ENCODE measurements at places on chromosomes 4 and X.

GRCh38 chr4:48704091-48704802 lies 75.8 kb downstream of the FRYL start:
- DNase-seq, result no peak

GRCh38 chr4:30844861-30845582 lies 124.9 kb downstream of the PCDH7 start:
- DNase-seq, result no peak

DNA sequence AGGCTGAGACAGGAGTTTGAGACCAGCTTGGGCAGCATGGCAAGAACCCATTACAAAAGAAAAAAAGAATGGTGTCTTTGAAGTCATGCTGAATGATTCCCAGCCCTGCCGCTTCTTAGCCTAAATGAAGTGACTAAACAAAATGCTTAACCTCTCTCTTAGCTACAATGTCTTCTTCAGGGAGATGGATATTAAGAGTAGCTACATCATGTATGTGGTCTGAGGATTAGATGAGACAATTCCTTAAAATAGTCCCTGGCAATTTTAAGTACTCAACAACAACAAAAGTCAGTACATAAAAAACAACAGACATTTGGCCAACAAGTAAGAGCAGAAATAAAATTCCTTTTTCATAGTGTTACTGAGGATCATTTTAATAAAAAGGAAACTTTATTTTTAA lies 64.3 kb upstream of the COX18 start:
- DNase-seq, result no peak

- DNase-seq, result no peak
These were observed 345.1 kb upstream of the HS3ST1 start for GRCh38 chr4:11773798-11774197.

GRCh38 chr4:136516371-136516770 lies 1015.9 kb downstream of the PCDH18 start:
- no peak for DNase-seq

DNA sequence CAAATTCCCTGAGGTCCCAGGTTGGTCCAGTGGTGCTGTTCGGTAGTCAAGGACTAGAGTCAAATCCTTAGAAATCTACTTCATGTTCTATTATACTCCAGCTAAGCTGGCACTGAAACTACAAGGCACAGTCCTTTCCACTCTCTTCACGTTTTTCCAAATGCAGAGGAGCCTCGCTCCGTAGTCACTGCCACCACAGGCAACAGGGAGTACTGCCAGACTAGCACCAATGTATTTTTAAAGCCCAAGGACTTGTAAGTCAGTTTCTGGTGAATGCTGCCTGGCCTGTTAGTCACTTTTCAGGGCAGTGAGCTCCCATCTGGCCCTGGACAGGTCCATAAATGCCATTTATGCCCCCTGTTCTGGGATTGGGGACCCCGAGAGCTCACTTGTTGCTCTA lies 323.5 kb downstream of the FAM47A start:
- DNase-seq, result no peak

DNA sequence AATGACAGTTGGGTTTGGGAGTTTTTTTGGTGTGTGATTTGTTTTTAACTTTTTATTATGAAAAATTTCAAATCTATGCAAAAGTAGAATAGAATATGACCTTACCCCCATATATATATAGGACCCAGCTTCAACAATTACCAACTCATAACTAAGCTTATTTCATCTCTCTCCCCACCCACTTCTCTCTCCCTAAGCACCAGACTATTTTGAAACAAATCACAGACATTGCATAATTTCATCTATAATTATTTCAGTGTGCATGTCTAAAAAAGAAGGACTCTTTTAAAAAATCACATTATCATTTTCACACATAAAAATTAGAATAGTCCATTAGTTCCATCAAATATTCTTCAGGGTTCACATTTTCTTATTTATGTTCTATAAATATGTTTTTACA lies 28.3 kb upstream of the NKX6-1 start:
- no peak for DNase-seq

- DNase-seq, result no peak
These were observed 95.7 kb downstream of the SPANXN4 start for GRCh38 chrX:143121477-143121876.

- no peak for DNase-seq
These were observed 156.1 kb downstream of the ZNF330 start for GRCh38 chr4:141376769-141377168.

DNA sequence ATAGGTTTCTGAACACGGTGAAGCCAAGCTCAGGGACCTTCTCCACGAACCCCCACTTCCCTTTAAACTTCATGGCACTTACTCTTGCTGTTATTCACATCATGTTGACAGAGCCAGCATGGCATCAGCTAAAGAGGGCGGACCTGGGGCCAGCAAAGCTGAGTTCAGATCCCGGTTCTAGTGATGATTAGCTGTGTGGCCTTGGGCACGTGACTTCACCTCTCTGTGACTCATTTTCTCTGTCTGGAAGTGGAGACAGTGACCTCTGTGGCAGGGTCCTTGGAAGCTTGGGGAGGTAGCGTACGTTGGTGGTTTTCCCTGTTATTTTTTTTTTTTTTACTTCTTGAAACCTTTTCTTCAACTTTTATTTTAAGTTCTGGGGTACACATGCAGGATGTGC lies 13.4 kb downstream of the EVC start:
- DNase-seq, result no peak

- DNase-seq, result no peak
These were observed 79.9 kb upstream of the PCDH18 start for GRCh38 chr4:137611998-137612700.

DNA sequence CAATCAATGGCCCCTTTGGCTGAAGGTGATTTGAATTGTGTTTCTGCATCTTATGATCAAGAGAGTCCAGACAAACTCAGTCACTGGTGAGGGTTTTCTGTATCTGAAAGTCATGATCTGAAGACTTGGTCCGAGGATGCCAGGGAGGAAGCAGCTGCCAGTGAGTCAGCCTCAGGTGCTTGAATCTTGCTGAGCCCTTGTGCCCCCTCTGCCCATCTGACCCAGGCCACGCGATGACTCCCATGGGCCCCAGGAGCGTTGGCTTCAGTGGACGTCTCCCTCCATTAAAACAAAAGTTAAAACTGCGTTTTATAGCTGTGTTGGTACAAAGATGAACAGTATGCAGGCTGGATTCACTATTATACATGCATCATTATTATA lies 62.0 kb downstream of the HTRA3 start:
- no peak for DNase-seq

DNA sequence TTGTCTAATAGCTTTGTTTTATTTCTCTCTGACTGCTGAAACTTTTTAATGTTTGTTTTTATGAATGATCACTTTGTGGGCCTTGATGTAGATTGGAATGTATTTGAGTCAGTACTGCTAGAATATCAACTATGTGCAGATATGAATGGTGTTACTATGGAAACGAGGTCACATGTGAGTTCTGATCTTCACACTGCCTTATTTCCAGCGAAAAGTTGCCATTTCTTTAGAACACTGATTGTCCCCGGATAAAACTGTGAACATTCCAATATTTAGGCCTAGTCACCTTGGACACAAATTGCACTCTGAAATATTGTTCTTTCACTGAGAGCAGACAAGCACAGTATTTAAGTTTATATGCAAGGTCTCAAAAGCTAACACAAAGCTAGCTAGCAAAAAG lies 27.2 kb upstream of the MAGED1 start:
- DNase-seq, result no peak

DNA sequence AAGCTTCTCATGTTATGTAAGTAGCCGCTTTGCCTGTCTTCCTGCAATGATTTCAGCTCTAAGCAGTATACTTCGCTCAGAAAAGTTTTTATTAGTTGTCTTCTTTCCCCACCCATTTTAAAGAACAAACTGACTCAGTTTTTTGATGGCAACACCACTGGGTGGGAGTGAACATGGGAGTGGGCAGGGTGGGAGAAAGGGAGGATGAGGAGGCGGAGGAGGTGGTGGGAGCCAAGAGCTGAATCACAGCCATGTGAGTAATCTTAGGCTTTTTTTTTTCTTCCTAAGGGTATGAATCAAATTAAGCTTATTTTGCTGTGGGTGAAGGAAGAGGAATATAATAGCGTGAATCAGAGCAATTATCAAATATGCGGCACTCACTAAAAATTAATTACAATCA lies 574.3 kb upstream of the DIPK2B start:
- no peak for DNase-seq

DNA sequence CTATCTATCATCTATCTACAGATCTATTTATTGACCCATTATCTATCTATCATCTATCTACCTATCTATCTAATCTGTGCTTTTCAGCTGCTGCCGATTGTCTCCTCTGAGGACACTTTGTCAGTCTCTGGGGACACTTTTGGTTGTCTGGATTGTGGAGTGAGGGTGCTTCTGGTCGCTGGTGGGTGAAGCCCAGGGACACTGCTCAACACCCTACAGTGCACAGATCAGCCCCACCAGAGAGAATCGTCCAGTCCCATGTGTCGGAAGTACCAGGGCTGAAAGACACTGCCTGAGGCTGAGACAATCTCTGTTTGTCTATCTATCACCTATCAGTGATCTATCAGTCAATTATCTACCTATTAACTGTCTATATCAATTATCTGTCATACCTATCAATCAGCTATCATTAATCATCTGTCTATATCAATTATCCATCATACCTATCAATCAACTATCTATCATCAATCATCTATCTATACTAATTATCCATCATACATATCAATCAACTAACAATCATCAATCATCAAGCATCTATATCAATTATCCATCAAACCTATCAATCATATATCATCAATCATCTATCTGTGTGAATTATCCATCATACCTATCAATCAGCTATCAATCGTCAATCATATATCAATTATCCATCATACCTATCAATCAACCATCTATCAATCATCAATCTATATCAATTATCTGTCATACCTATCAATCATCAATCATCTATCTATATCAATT lies 70.0 kb upstream of the PPP2R3B start:
- DNase-seq, result no peak

- DNase-seq, result no peak
These were observed 530.1 kb upstream of the SLIT2 start for GRCh38 chr4:19721587-19721986.

DNA sequence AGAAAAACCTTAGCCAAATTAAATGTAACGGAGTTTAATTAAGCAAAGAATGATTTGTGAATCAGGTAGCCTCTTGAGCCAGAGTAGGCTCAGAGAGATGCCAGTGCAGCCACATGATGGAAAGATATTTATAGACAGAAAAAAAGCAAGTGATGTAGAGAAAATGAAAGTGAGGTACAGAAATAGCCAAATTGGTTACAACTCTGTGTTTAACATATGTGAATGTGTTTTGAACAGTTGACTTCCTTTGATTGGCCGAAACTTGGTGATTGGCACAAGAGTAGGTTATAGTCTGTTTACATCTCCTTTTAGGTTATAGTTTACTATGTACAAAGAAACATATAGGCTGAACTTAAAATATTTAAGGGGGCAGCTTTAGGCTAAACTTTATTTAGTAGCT lies 459.9 kb upstream of the BOD1L1 start:
- no peak for DNase-seq

DNA sequence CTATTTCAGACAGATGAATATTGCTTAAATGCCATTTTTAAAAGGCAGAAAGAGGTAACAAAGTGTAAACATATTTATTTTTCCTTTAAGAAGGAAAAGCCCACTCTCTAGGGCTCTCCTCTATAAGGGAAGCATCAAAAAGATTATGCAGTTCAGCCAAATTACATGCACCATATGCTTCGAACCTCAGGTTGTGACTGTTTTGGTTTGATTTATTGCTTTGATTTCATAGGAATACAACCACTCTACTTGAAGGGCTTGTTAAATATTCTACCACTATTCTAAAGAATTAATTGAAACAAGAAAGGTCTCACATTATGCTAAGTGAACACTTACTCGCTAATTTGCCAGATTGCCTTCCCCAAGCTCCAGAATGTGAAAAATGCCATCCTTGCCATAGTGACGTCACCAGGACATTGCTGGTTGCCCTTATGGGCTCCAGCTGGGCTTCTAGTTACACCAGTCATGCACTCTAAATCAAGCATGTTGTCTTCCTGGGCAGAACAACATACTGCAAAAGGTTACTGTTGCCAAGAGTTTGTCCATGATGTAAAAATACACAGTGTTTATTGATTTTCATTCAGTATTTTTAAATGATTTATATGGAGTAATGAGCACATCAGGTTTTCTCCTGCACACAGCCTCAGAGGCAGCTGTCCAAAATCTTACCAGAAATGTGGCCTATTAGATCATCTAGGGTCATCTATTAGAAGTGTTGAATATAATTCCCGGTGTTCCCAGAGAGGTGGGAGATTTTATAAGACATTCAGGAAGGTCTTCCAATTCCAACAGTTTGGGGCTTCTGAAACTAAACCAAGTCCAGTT lies 164.4 kb upstream of the RAPGEF2 start:
- DNase-seq, result no peak

GRCh38 chrX:43581888-43582539 lies 74.1 kb upstream of the MAOA start:
- DNase-seq, result no peak

- DNase-seq, result no peak
These were observed 2.6 kb downstream of the LSM6 start for GRCh38 chr4:146178126-146178525.

- no peak for DNase-seq
These were observed 105.1 kb upstream of the LIMCH1 start for GRCh38 chr4:41432881-41433280.

DNA sequence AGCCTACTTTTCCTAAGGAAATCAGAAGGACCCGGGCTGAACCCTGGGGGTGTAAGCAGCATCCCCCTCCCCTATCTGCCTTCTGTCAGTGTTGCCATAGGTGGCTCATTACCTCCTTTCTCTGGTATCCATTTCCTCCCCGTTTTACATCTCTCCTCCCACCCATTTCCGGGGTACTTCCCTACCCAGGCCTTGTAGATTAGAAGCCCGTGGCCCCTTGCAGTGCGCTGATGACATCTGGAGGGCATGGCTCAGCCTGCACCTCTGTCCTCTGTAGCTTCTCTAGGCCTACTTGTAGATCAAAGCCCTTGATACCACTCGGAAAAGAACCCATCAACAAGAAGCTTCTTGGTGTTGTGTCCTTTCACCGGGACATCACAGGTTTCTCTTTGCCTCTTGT lies 71.8 kb downstream of the NBDY start:
- DNase-seq, result no peak

All from stimulated activated CD8-positive, alpha-beta memory T cell treated with anti-CD3 and anti-CD28 coated beads, Interleukin-4, amount 100 ng/mL, for 1 hour (primary cell).